ENCODE measurements at places on chromosomes 7 and 10. TPM values are rescaled to one million over a fixed set of nuclear protein-coding genes. Genes with fewer than 3 reads are reported as not detected.

Gene TLL2
- total RNA-seq: 0.38 TPM

Gene PSD
- 6.3 TPM for total RNA-seq

Gene NUTM2D
- total RNA-seq: 3.4 TPM

Gene CBLL1
- 26.1 TPM for total RNA-seq

DNA sequence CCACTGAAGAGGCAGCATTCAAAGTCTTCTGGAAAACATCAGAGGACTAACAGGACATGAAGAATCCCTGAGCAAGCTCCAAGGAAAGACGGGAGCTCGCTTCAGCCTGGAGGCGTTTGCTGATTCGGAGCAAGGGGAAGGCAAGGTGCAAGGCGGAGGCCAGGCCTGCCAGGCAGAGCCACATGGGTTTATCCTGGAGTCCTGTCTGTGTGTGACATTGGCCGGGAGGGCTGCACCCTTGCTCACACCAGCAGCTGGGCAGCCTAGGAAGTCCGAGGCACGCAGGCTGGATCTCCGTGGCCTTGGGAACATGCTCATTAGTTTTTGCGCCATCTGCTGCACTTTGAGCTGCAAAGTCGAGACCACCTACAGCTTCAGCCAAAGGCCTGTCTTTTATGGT lies 22.3 kb upstream of the LARP4B start:
- no peaks in the 10 kb centered on the region for H3K4me1 ChIP-seq
- no peaks in the 10 kb centered on the region for H3K27me3 ChIP-seq
- no peaks in the 10 kb centered on the region for H3K36me3 ChIP-seq
- DNase-seq: no peak

- no peaks in the 10 kb centered on the region for H3K27me3 ChIP-seq
- no peak for DNase-seq
- H3K36me3 ChIP-seq: no peaks in the 10 kb centered on the region
- no peaks in the 10 kb centered on the region for H3K4me1 ChIP-seq
- no peak overlapping the region for H3K4me3 ChIP-seq
Measured at GRCh38 chr10:120342115-120342714, 114.8 kb upstream of the PLPP4 start.

GRCh38 chr10:93515071-93516005 lies 18.9 kb downstream of the CEP55 start:
- H3K4me1 ChIP-seq: no peaks in the 10 kb centered on the region
- H3K4me3 ChIP-seq: no peak overlapping the region
- H3K27ac ChIP-seq: no peak overlapping the region
- no peak for DNase-seq
- H3K27me3 ChIP-seq: no peaks in the 10 kb centered on the region

GRCh38 chr7:150451097-150451793 lies 815 bp downstream of the GIMAP8 start:
- peak overlapping the region; percentile 79 for H3K27ac ChIP-seq
- H3K36me3 ChIP-seq: no peaks in the 10 kb centered on the region
- peak; percentile 75 for DNase-seq
- H3K4me3 ChIP-seq: peak overlapping the region; percentile 57

GRCh38 chr7:27095050-27095896 lies 527 bp downstream of the HOXA1 start:
- no peaks in the 10 kb centered on the region for H3K36me3 ChIP-seq
- no peak for DNase-seq
- no peaks in the 10 kb centered on the region for H3K4me1 ChIP-seq
- peak overlapping the region; percentile 52 for H3K27ac ChIP-seq
- H3K4me3 ChIP-seq: peak overlapping the region; percentile 82
